ENCODE measurements at places on chromosomes 2 and 18.

GRCh38 chr2:48165070-48165753, 258.9 kb upstream of the FBXO11 start:
- DNase-seq = no peak

GRCh38 chr2:144595279-144595678, 75.4 kb upstream of the ZEB2 start:
- DNase-seq = no peak

DNA sequence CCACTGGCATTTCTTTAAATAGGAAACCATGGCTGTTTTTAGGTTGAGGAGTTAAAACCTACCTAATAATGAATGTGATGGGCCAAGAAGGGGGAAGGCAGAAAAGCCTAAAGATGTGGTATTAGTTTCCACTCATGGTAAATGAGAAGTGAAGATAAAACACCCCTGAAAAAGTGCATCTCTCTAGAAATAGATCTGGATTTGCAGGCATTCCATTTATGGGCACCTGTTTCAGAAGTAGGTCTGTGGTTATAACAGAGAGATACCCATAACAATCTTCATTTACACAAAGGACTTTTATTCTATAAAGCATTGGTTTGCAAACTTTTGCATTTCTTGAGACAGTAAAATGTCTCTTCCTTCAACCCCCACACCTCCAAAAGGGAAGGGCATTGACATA, 62.1 kb downstream of the PRKCE start:
- no peak for DNase-seq

DNA sequence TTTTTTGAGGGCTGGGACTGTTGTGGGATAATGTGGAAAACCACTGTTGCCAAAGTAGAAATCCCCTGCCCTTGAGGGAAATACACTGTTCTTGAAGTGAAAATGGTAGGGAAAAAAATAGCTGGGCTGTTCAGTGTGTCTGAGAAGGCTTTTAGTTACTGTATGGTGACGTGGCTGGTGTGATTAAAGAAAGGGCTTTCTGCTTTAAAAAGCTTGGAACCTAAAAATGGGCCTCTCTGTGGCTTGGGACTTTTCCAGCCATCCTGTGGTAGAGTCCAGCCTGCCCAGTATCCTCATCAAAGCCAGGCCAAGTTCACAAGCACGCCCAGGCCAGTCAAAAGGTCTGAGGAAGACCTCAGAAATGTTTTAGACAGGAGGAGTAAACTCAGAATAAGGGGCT, 6.8 kb downstream of the MGAT5 start:
- DNase-seq = no peak

Measured in stimulated activated CD4-positive, alpha-beta T cell treated with anti-CD3 and anti-CD28 coated beads, Interleukin-1b, Interleukin-23, amount 100 ng/mL, for 1 hour (primary cell).